ENCODE measurements at places on chromosomes 16 and 17. TPM values are rescaled to one million over a fixed set of nuclear protein-coding genes. Genes with fewer than 3 reads are reported as not detected.
A peak's percentile ranks its signal among the peaks of the same experiment; 100 is the strongest.

PLSCR3 gene
- total RNA-seq, result 18.3 TPM

EFCAB5 gene
- not detected for total RNA-seq

ARHGAP44 gene
- total RNA-seq, result 22.0 TPM

DNA sequence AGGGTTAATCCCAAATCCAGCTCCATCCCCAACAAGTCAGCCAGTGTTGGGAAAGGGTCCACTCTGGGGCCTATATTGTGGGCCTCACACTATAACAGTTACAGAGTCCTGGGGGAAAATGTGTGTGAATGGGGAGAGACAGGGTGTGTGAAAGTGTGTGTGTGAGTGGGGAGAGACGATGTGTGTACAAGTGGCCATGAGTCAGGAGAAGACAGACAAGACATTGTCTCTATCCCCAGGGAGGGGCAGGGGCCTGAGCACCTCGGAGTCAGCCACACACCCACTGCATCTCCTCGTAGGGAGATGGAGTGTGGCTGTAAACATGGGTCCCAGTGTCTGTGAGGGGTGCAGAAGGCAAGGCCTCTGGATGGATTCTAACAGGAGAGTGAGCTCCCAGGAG, 2.9 kb downstream of the CRHR1 start:
- DNase-seq, result no peak

CDRT15L2 gene
- total RNA-seq, result not detected

DNA sequence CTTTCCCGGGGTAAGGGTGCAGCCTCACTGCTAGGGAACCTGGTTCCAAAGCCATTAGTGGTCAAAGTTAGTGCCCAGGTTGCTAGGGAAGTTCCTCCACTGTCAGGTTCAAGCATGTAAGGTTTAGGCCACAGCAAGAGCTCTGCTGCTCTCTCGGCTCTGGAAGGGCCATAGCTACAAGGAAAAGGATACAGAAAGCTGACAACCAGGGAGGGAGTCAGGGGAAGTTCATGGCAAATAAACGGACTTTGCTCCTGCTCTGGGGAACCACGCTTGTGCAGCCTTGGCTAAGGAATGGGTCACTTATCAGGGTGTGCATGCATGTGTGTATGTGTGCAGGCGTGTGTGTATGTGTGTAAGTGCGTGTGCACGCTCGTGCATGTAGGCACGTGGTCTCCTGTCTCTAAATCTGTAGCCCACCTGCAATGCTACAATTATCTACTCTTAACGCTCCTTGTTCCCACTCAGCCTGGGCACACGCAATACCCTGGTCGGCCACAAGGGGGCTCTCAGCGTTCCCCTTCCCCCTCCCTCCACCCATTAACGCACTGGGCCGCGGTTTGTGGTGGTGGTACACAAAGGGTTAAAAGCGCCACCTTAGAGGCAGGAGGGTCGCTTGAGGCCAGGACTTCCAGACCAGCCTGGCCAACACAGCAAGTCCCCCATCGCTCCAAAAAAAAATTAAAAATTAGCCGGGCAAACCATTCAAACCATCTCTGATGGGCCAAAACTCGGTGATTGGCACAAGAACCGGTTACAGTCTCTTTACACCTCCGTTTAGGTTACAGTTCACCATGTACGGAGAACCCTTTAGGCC, 48.4 kb upstream of the KDM8 start:
- peak; percentile 32 for DNase-seq

- peak; percentile 86 for DNase-seq
Measured at GRCh38 chr16:10964039-10964890, 19.9 kb downstream of the CLEC16A start.

DNA sequence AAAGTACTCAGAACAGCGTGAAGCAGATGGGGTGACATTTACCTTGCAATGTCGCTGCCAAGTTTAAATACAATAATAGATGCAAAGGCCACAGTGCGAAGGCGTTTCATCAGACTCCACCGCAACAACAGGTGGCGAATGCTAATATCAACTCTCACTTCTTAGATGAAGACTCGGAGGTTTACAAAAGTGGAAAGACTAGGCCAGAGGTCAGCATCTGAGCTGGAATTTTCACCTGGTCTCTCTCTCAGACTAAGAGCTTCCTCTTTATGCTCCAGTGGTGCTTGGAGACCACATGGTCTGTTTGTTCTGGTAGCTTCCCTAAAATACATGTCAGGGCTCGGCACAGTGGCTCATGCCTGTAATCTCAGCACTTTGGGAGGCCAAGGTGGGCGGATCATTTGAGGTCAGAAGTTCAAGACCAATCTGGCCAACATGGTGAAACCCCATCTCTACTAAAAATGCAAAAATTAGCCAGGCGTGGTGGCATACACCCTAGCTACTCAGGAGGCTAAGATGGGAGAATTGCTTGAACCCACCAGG, 169.1 kb downstream of the XYLT1 start:
- peak; percentile 67 for DNase-seq

DNA sequence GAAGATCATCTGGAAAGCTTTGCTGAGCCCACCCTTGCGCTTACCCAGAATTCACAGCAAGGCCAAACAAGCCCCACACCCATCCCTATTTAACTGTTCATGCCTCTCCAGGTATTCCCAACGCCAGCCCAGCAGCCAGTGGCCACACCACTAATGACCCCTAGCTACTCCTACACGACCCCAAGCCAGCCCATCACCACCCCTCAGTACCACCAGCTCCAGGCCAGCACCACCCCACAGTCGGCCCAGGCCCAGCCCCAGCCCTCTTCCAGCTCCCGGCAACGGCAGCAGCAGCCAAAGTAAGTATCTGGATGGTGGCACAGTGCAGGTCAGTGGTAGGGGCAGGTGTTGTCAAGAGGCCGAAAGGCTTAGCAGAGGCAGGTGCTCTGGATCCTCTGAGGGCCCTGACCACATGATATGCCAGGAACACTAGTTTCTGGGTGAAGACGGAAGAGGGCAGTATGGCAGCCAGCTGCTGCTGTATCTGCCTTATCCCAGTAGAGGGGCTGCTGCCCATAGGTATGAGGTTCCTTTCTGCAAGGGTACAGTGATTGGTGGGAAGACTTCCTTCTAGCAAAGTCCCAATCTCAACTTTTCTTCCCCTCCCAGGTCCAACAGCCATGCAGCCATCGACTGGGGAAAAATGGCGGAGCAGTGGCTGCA, 10.7 kb downstream of the PROCA1 start:
- no peak for DNase-seq

DNA sequence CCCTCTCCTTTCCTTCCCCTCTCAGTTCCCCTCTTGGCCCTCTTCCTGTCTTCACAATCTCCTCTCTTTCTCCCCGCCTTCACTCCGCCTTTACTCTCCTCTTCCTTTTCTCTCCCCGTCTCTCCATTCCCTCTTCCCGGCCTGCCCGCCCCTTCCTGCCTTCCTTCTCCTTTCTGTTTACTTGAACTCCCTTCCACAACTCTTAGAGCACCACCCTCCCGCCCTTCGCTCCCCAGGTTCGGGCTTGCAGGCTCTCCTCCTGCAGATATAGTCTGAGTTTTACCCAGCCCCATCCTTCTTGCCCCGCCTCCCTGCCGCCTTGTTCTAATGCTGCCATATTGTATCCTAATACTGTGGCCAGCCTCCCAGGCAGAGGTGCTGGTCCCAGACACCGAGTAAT, 201.5 kb upstream of the N4BP1 start:
- no peak for DNase-seq

IRX5 gene
- not detected for total RNA-seq

SEPTIN1 gene
- total RNA-seq, result 1.5 TPM

DNA sequence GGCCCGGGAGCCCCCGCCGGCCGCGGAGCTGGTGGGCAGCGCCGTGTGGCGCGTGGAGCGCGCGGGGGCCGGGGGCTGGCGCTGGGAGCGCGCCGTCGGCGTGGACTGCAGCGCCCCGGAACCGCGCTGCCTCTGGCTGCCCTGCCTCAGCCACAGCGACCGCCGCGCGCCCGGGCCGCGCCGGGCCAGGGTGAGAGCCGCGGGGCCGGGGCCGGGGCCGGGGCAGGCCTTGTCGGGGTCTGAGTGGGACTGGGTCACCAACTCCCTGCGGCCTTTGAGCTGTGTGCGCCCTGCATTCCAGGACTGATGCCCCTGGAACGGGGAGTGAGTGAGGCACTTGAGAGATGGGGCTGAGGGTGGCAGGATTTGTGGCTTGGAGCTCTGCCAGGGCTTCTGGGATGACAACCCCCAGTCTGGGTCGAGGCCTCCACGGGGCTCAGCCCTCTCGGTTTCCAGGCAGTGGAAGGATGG, 25.7 kb downstream of the ARHGAP23 start:
- no peak for DNase-seq

GRCh38 chr17:64126918-64127317, 3.0 kb downstream of the ERN1 start:
- DNase-seq, result no peak

DNA sequence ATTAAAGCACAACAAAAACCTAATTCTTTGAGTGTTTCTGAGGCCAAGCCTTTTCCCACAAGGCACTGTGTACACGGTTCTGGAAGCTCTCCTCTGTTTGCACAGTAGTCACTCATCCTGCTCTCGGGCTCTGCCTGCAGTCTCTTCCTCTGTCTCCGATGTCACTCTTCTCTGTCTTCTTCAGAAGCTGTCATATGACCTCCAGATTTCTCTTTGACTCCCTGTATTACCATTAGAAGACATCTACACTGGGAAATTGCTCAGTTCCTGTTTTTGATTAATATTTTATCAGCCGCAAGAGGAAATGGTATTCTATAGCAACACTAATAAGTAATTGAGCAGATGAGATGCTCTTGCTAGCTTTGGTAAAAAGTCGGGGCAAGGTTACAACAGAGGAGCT, 422.9 kb downstream of the WWOX start:
- no peak for DNase-seq

GRCh38 chr16:69787883-69788282, 25.8 kb downstream of the WWP2 start:
- DNase-seq, result no peak

DNA sequence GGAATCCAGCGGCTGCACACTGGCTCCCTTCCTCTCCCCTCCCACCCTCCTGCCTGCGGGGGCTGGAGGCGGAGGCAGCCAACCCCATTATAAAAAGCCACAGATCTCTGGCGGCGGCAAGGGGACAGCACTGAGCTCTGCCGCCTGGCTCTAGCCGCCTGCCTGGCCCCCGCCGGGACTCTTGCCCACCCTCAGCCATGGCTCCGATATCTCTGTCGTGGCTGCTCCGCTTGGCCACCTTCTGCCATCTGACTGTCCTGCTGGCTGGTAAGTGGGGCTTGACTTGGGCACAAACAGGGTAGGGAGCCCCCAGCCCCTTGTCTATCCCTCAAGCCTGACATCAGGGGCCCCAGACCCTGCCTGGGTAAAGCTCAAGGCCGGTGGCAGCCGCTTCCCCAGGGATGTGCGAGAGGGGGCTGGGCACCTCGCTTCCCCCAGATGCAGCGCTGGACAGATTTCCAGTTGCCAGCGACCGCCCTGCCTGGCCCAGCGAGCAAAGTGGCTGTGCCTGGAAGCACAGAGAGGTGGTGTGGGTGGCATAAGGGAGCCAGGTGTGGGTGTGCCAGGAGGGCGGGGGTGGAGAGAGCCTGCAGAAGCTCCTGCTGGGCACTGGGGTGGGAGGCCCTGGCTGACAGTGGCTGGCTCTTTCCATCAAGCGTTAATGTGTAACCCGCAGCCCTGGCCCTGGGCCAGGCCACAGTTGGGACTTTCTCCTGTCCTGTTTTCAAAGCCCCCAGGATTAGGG, at the start of gene CX3CL1:
TSS of gene CX3CL1 (plus strand) at position 119 of the 745 bp plus-strand sequence. CDS start at position 198, 79 bp downstream.
- peak; percentile 58 for DNase-seq

DNA sequence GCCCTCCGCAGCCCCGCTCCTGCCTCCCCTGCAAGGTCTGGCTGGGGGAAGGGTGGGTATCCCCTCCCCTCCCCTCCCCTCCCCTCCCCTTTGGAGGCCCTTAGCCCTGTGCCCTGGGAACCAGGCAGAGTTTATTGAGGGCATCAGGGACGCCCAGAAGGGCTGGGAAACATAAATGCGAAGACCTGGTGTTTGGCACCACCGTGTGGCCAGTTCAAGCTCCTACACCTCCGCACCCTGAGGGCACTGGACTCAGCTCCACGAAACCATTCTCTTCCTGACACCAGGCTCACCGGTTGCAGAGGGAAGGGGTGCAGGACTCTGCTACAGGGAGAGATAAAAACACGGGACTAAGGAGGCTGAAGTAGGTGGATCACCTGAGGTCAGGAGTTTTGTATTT, 1.0 kb upstream of the AIPL1 start:
- peak; percentile 42 for DNase-seq

GRCh38 chr17:47265983-47266541, 12.4 kb downstream of the ITGB3 start:
- DNase-seq, result no peak

- DNase-seq, result no peak
Measured at GRCh38 chr17:61122326-61122913, 277.2 kb upstream of the TBX2 start.

NME1 gene
- 50.9 TPM for total RNA-seq

DNA sequence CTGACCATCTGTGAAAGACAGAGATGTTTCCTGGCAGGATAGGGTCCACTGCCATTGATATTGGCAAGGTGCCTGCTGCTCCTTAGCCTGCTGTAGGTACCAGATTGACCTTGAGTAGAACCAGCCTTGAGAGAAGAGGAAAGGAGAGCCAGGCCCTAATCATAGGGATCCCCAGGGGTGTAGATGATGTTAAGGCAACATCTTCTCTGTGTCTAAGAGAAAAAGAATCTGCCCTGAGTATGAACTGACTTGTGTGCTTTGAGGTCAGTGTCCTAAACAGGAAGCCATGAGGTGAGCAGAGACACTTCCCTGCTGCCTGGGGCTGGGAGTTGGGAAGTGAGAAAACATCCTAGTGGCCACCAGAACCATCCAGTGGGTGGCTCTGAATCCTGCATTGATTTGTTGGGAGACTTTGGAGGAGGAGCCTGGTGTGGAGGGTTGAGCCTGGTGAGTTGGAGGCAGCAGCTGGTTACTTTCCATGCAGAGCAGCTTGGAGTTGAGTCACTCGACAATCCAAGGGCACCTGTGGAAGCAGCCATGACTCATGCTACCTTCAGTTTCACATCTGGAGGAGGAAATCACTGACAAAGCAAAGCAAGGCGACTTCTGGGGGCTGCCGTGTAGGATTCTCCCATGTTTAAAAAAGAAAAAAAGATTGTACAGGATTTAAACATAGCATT, 47.8 kb downstream of the BMERB1 start:
- peak; percentile 23 for DNase-seq

GRCh38 chr16:57788252-57788841, 13.9 kb downstream of the KIFC3 start:
- no peak for DNase-seq

DNA sequence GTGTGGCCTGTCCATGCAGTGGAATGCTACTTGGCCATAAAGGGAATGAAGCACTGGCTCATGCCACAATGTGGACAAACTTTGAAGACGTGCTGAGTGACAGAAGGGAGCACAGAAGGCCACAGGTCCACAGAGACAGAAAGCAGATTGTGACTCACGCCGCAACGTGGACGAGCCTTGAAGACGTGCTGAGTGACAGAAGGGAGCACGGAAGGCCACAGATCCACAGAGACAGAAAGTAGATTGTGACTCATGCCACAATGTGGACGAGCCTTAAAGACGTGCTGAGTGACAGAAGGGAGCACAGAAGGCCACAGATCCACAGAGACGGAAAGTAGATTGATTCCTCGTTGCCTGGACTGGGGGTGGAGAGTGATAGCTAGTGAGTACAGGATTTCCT, 19.2 kb downstream of the ZC3H18 start:
- no peak for DNase-seq
